Suppressor macrophage treated with lipopolysaccharide for 1 hour (primary cell): ENCODE measurements at places on chromosomes 16 and 17.

- no peak for DNase-seq
Observed at GRCh38 chr17:59807892-59808509, 84.7 kb downstream of the TUBD1 start.

GRCh38 chr16:15950869-15951268 lies 1.5 kb downstream of the ABCC1 start:
- no peak for DNase-seq

GRCh38 chr16:77206533-77206932 lies 7.3 kb downstream of the SYCE1L start:
- no peak for DNase-seq

DNA sequence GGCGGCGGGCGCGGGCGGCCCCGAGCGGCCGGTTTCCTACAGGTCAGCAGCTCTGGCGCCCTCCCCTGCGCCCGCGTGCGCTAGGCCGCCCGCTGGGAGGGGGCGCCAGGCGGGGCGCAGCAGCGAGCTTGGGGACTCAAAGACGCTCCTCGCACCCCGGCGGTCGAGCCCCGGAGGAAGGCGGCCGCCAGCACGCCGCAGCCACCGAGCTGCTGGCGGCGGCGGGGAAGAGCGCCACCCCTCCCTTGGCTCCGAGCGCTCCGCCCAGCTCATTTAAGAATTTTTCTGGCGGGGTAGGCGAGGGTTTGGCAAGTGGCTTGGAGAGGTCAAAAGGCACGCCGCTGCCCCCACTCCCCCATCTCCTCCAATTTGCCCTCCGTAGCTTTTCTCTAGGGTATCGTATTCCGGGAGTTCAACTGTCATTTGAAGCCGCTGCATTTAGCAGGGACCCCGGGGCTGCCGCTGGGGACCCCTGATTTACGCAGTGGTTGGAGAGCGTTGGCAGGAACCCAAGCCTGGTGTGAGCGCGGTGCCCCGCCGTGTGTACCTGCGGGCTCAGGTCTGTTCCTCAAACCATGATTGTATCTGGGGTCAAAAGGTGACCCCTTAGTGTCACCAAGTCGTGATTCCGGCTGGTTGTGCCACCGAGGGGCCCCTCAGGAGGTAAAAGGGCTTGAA lies 59.5 kb upstream of the GSE1 start:
- peak; percentile 59 for DNase-seq

GRCh38 chr17:37815536-37815935 lies 70.7 kb upstream of the HNF1B start:
- no peak for DNase-seq

DNA sequence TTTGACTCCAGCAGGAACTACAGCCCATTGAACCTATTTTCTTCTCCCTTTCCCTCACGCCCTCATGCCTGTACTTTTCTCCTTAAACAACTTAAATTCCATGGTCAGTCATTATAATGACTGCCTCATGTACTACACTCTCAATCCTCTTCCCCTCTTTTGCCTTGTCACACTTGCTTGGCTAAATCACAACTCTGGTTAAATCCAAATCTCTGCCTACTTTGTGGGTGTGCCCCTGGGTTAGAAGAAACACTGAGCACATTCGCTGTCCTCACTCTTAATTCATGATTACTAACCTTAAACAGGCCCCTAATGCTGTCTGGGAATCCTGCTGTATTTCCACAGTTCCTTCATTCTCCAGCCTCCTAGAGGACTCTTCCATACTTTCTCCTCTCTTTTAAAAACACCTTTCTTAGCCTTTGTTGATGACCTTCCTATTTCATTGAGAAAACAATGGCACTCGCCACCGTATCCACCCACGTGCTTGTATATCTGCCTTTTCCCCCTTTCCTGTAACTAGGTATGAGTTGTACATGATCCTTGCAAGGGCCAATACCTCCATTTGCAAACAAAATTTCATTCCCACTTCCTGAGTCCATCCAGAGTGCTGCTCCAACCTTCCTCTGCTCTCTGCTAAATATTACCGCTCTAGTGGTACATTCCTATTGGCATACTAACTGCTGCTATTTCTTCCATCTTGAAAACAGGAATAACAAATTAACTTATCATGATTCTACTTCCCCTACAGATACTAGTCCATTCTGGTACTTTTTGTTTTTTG lies 28.9 kb downstream of the ZNRF1 start:
- DNase-seq, result no peak
